Cerebellar cortex (tissue), 1 donor: ENCODE measurements at places on chromosomes 13 and 19.

DNA sequence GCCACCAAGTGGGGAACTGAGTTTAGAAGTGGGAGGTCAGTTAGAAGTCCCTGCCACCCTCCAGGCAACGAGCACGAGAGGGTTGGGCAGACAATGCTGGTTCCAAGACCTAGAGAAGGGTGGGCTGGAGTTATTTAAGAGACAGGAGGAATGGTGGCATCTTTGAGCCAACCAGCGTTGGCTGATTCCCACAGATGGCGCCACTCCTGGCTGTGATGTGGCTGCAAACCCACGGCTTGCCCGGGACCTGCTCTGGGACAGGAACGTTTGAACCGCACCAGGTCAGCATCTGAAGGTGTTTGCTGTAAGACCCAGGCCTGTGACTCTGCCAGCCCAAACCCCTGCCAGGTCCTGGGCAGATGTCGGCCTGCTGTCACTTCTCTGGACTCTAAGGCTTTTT is 42.8 kb downstream of the BICRA start:
- DNase-seq, result peak; percentile 47

- no peak for DNase-seq
These were observed 417.1 kb downstream of the PCDH17 start for GRCh38 chr13:58048670-58049069.

GRCh38 chr13:40916207-40916998 is 102.7 kb downstream of the ELF1 start:
- no peak for DNase-seq

GRCh38 chr19:46660008-46660517 is 919 bp downstream of the DACT3 start:
- peak; percentile 62 for DNase-seq

DNA sequence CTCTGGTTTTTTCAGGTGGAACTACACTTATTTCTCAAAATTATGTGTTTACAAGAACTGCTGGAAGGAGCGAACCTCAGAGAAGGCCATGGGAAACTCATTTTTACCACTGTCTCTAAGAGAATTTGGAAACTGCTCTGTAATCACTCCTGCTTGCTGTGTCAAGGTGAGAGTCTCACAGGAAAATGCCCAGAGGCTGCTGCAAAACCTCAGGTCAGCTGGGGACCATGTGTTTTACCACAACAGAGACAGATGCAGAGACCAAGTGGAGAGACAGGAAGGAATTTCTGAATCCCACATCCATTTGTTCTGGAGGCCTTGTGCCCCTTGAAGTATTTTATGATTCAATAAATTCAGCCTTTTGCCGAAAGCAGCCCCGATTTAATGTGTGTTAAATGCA is 743.8 kb upstream of the SLC10A2 start:
- DNase-seq, result no peak

- no peak for DNase-seq
These were observed 205.1 kb downstream of the LHFPL6 start for GRCh38 chr13:39397896-39398265.

- peak; percentile 38 for DNase-seq
These were observed 22.2 kb downstream of the CCDC169 start for GRCh38 chr13:36275190-36276002.

DNA sequence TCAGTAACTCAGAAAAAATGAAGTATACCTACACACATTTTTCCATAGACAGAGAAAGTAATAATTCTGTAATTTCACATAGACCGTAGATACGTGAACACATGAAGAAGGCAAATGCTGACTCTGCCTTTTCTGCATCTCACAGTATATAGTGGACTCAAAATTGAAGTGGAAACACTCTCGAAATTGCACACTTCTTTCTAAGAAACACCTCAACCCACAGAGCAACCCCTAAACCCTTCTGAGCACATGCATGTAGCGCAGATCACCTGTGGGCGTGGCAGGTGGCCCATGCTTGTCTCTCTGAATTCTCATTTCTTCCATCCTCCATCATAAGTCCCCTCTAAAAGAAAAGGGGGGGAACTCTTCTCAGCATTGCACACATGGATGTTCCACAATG is 34.7 kb downstream of the COL4A1 start:
- DNase-seq, result no peak

- peak; percentile 92 for DNase-seq
These were observed at the start of gene ZNF433 for GRCh38 chr19:12035220-12036172. TSS of gene ZNF433 (minus strand) at chr19:12035679. CDS start at chr19:12035539, 140 bp downstream.

- DNase-seq, result no peak
These were observed 87.7 kb downstream of the ZNF536 start for GRCh38 chr19:30459859-30460258.

GRCh38 chr19:13083627-13084026 is 19.0 kb downstream of the LYL1 start:
- no peak for DNase-seq

- DNase-seq, result no peak
These were observed 1.8 kb upstream of the LILRB4 start for GRCh38 chr19:54660964-54661363.

DNA sequence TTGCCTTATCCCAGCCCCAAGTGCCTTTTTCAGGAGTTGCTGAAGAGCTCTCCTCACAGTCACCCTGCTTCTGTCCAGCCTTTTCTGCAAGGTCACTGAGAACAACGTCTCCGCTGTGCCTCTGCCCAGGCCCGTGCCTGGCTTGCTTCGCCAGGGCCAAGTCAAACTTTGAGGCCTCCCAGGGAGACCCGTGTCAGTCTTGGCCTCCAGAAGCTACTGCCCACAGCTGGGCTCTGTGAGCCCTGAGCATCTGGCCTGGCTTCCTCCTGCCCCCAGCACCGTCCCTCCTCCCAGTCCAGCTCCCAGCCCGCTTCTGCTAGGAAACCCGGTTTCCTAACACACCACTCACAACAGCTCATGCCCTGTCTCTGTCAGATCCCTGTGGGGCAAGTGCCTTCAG is 165.9 kb downstream of the TEX29 start:
- no peak for DNase-seq

- DNase-seq, result no peak
These were observed 15.6 kb downstream of the EMP3 start for GRCh38 chr19:48340995-48341394.

- DNase-seq, result no peak
These were observed 202.8 kb upstream of the IRS2 start for GRCh38 chr13:109989155-109989554.

DNA sequence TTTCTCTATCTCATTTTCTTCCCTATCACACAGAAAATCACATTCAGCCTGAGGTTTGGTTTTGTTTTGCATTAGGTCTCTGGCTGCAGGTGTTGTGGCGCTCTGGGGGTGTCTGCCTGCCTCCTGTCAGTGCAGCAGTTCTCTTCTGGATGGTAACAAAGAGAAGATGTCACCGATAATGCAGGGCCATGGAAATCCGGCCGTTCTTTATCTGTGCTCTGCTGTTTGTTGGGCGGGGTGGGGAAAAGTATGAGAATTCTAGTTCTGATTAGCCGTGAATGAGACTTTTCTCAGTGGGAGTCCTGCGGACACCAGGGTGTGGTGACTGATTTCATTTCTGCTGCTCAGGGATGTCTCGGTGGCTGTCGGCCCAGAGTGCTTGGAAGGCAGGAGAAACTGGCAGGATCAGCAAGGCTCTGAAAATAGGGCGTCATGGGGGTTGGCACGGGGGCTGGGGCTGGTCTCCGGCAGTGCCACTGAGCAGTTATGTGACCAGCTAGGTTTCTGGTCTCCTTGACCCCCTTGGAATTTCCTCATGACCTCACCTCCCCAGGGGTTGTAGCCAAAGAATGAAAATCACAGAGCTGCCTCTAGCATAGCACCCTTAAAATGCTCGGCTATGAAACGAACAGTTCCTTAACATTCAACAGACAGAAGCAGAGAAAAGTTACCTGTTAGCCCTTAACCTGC is 5.0 kb downstream of the RNF113B start:
- peak; percentile 73 for DNase-seq
